ENCODE measurements at places on chromosomes 4 and X.
A peak's percentile ranks its signal among the peaks of the same experiment; 100 is the strongest.

- peak; percentile 60 for DNase-seq
Measured at GRCh38 chr4:182700362-182701160, 216.6 kb downstream of the DCTD start.

- DNase-seq: no peak
Measured at GRCh38 chrX:84724576-84724975, 222.3 kb upstream of the HDX start.

DNA sequence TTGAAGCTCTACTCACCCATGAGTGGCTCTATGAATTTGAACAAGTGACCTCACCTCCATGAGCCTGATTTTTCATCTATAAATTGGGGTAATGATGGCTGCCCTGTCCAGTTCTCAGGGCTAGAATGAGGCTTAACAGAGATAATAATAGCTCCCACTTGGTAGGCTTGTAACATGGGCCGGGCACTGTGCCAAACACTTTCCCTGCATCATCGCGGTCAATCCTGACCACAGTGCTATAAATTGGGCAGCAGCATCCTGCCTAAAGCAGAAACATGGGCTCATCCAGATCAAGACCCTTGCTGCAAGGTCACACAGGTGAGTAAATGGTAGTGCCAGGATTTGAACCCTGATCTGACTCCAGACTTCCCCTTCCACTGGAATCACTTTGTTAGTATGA is 12.8 kb downstream of the APLN start:
- DNase-seq: no peak

DNA sequence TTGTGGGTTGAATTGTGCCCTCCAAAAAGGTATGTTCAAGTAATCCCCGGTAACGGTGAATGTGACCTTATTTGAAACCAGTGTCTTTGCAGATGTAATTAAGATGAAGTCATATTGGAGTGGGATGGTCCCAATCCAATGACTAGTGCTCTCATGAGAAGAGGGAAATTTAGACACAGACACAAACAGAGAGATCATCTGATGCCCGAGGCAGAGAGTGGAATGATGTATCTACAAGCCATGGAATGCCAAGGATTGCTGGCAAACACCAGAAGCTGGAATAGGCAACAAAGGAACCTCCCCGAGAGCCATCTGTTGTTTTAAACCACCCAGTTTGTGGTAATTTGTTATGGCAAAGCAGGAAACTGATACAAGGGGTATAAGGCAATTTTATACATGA is 35.1 kb downstream of the RPS6KA3 start:
- no peak for DNase-seq
